CD14-positive monocyte (primary cell): ENCODE measurements at places on chromosomes 1 and 21. TPM values are rescaled to one million over a fixed set of nuclear protein-coding genes. Genes with fewer than 3 reads are reported as not detected.

DNA sequence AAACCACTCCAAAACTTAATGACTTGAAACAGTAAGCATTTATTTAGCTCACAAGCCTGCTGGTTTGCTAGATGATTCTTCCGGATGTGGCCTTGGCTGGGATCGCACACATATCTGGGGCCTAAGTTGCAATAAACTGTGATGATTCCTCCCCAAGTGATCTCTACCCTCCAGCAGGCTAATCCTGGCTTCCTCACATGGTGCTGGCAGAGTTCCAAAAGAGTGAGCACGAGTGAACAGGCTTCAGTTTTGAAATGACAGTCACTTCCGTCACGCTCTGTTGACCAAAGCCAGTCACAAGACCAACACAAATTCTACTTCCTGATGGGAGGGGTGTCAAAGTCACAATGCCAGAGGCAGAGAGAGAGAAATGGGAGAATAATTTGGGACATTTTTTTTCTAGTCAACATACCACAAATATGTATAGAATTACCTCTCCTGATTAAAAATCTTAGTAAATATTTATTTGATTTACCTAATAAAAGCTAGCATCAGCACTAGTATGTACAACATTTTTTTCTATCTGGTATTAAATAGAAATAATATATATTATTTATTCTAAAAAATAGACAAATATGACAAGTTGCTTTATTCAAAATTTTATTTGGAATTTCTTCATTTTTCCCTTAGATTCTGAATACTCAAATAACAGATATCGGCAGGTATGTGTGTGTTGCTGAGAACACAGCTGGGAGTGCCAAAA lies 292.7 kb downstream of the TPR start:
- H3K4me1 ChIP-seq: no peaks in the 10 kb centered on the region
- no peaks in the 10 kb centered on the region for H3K36me3 ChIP-seq
- no peak overlapping the region for H3K4me3 ChIP-seq
- no peaks in the 10 kb centered on the region for H3K27me3 ChIP-seq
- H3K27ac ChIP-seq: no peak overlapping the region

DNA sequence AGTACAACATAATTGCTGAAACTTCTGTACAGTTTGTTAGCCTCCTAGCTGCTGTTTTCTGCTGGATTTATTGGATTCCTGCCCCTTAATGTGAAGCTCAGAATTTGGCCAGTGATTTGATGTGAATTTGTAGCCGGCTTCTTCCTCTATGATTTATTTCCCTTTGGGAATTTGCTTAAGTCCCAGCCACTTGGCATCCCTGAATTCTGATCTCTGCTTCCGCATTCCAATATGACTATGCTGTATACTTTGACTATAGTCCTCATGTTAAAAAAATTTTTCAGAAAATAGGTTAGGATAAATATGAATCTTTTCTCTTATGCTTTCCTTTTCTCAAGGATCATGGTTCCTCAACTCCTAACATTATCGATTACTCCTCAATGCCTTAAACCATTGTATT lies 12.4 kb upstream of the LRIF1 start:
- no peak overlapping the region for H3K27ac ChIP-seq
- no peak overlapping the region for H3K4me3 ChIP-seq
- no peaks in the 10 kb centered on the region for H3K4me1 ChIP-seq
- no peaks in the 10 kb centered on the region for H3K36me3 ChIP-seq
- DNase-seq: no peak

- no peak overlapping the region for H3K27ac ChIP-seq
- no peaks in the 10 kb centered on the region for H3K27me3 ChIP-seq
- no peaks in the 10 kb centered on the region for H3K36me3 ChIP-seq
Measured at GRCh38 chr1:209318181-209319056, 265.1 kb upstream of the CAMK1G start.

- peaks cover 23% of the 10 kb centered on the region for H3K4me1 ChIP-seq
- no peaks in the 10 kb centered on the region for H3K36me3 ChIP-seq
- H3K27ac ChIP-seq: no peak overlapping the region
- H3K4me3 ChIP-seq: no peak overlapping the region
- no peak for DNase-seq
Measured at GRCh38 chr1:108851567-108851966, 5.3 kb downstream of the AKNAD1 start.

- peak; percentile 19 for DNase-seq
- H3K27ac ChIP-seq: no peak overlapping the region
- no peak overlapping the region for H3K4me3 ChIP-seq
- no peaks in the 10 kb centered on the region for H3K36me3 ChIP-seq
Measured at GRCh38 chr1:193406901-193407300, 220.5 kb upstream of the B3GALT2 start.

GRCh38 chr1:218524526-218524925 lies 179.4 kb downstream of the TGFB2 start:
- no peak for DNase-seq
- no peaks in the 10 kb centered on the region for H3K36me3 ChIP-seq

GBP7 gene
- polyA plus RNA-seq: not detected in 2 replicates
